ENCODE measurements at places on chromosomes 1 and 21.
A peak's percentile ranks its signal among the peaks of the same experiment; 100 is the strongest.

- DNase-seq, result no peak
These were observed 4.3 kb upstream of the ERI3 start for GRCh38 chr1:44359234-44359935.

GRCh38 chr21:15826147-15826780 lies 96.5 kb downstream of the USP25 start:
- no peak for DNase-seq

GRCh38 chr1:234143681-234144080 lies 229.6 kb upstream of the COA6 start:
- no peak for DNase-seq

- no peak for DNase-seq
These were observed 181.1 kb downstream of the IGSF21 start for GRCh38 chr1:18288722-18289121.

GRCh38 chr1:231058416-231059109 lies 18.5 kb upstream of the FAM89A start:
- no peak for DNase-seq

DNA sequence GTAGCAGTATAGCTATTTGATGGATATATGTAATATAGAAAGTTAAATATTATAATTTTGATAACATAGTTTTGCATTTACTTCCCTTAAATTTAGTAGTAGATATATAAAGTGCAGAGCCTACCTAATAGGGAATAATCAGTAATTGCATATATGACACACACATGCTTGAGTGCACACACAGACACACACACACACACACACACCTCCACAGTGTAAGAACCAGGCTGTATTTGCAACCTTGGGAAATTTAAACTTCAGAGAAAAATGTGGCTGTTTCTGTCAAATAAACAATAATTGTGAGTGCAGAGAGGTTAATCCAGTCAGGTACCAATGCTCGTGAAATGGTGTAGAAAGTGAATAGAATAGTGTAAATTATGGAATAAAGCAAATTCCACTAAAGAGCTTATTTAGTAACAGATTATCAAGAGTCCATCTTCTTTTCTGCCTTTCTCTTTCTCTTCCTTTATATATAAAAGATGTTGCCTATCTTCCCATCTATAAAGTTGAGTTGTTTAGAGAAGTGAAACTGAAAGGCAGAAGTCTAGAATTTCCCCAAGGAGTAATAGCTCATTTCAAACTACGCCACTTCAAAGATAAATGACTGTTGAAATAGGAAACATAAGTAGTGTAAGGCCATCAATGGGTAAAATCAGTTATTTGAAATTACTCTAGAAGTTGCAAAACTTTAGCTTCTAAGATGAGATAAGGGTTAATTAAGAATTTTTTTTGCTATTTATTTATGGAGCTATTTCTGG lies 273.7 kb downstream of the SRGAP2C start:
- DNase-seq, result no peak

DNA sequence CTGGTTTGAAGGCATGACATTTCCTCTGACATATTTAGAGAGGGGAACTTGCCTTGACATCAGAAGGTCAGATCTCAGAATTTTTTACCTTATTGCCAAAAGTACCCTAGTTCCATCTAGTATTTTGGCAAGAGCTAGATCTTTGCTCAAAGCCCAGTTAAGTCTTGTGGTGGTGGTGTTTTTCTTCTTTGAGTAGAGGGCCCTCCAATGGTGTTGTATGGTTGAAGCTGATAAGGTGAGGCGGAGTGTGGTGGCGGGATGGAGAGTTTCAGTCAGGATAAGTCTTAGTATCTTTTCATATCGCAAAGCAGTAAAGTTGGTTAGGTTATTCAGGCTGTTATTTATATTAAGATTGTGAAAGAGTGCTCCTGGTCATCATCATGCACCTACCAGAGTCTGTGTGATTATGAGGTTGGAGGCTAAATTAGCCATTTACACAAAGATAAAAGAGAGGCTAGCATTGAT lies 20.1 kb upstream of the MACF1 start:
- DNase-seq, result no peak

DNA sequence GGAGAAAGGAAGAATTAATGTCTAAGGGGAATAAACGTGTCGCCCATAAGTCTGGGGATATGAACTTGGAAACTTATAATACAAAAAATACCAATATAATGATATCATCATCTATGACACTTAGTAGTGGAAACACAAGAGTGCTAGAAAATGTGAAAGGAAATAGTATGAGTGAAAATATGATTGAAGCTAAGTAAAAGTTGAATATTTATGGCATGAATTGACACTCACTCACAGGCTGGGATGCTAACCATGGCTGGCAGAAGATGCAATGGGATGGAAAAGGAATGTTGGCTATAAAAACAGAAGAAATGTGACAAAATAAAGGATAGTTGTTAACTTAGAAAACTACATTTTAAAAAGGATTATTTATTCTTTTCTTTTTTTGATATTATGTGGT lies 120.1 kb downstream of the XPR1 start:
- no peak for DNase-seq

- no peak for DNase-seq
These were observed 71.7 kb downstream of the SETD4 start for GRCh38 chr21:35988416-35989137.

DNA sequence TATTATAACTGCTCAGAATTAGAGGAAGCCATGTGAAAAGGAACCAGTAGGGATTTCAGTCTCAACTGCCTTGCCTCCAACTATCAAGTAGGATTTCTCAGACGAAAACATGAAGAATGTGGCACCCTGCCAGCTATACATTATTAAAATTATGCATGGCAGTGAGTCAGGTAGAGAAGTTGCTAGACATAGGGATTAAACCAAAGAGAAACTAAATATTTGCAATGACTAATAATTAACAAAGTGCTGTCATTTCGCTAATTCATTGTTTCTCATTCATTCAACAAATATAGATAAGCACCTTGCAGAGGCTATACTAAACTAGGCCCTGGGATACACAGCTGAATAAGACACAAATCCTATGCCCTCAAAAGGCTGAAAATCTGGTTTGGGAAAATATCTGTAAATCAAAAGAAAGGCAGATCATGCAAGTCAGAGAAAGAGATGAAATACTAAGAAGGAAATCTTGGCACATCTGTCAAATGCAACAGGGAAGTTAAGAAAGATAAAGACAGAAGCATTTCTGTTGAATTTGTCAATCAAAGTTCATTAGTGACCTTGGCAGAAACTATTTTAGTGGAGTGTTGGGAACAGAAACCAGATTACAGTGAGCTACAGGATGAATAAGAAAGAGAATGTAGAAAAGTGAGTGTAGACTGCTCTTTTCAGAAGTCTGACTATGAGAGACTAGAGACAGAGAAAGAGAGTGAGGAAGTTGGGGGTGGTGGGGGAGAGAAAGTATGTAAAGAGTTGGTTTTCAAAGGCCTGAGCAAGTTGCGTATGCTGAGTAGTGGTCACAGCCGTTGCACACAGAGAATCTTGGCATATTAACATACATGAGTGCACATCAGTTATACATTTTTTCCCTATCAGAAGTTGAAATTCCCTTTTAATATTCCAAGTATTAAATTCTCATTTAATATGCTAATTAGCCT lies 14.7 kb upstream of the NBPF11 start:
- no peak for DNase-seq

GRCh38 chr1:61322008-61322744 lies 239.8 kb downstream of the NFIA start:
- DNase-seq, result no peak

DNA sequence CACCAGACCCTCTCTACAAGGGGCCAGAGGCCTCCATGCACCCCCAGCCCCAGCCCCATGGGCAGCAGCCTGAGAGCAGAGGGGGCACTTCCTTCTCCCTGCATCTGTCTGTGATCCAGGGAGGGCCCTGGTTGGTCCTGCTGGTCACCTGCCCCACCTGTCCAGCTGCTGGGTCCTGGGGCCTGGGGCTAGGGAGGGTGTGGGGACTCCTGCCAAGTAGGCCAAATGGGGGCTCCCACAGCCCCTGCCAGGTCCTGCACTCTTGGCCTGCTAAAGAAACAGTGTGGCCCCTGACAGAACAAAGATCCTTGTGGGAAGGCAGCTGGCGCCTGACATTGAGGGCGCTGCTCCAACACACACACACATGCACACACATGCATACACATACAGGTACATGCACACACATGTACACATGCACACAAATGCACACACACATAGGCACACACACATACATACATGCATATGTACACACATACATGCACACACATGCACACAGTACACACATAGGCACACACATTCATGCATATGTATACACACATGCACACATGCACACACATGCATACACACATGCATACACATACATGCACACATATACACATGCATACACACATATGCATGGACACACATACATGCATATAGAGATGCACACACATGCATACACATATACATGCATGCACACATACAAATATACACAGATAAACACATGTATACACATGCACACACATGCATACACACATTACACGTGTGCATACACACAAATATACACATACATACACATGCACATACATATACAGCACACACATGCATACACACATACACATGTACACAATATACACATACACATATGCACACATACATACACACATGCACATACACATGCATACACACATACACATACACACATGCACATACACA lies 49.9 kb downstream of the TRPM2 start:
- DNase-seq, result no peak

- no peak for DNase-seq
These were observed 10.3 kb downstream of the RNU1-2 start for GRCh38 chr1:16905868-16906702.

- DNase-seq, result no peak
These were observed 16.0 kb downstream of the PLCH2 start for GRCh38 chr1:2492091-2492490.

DNA sequence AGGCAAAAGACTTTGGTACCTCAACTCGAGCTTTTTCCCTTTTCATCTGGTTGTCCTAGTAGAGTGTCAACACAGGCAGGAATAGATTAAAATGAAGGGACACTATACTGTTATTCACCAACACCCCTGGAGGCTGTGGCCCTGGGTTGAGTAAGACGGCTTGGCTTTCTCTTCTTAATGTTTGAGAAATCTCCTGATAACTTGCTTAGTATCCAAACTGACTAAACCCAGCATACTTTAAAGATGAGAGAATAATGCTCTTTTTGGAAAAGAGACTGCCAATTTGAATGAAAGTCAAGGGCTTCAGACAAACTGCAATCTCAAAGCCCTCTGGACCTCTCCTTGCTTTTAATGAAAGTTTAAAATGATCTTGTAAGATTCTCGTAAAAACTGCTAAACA lies 2.6 kb upstream of the SLC30A1 start:
- no peak for DNase-seq

GRCh38 chr1:67540025-67540732 lies 110.0 kb upstream of the SERBP1 start:
- no peak for DNase-seq

DNA sequence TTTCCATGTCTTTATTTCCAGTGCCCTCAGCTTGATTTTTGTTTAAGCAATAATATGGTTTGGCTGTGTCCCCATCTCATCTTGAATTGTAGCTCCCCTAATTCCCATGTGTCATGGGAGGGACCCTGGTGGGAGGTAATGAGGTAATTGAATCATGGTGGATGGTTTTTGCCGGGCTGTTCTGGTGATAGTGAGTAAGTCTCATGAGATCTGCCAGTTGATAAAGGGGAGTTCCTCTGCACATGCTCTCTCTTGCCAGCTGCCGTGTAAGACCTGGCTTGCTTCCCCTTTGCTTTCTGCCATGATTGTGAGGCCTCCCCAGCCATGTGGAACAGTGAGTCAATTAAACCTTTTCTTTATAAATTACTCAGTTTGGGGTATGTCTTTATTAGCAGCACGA lies 559.6 kb upstream of the ADAMTS5 start:
- DNase-seq, result no peak

GRCh38 chr1:85607921-85608265 lies 27.3 kb downstream of the CCN1 start:
- DNase-seq, result no peak

- DNase-seq, result no peak
These were observed 42.4 kb downstream of the PEX14 start for GRCh38 chr1:10516925-10517676.

GRCh38 chr21:42097860-42098454 lies 26.8 kb downstream of the UMODL1 start:
- DNase-seq, result no peak

- no peak for DNase-seq
These were observed 54.5 kb downstream of the TM2D1 start for GRCh38 chr1:61670445-61670844.

GRCh38 chr1:16012590-16013219 lies 5.1 kb downstream of the HSPB7 start:
- peak; percentile 25 for DNase-seq

- DNase-seq, result no peak
These were observed 11.0 kb downstream of the LMX1A start for GRCh38 chr1:165345502-165345901.

All from nucleus accumbens (tissue), 56 donors.